ENCODE measurements at places on chromosomes 4 and X. TPM values are rescaled to one million over a fixed set of nuclear protein-coding genes. Genes with fewer than 3 reads are reported as not detected.

GRCh38 chr4:56995525-56995924, 16.8 kb downstream of the POLR2B start:
- no peak for DNase-seq

DNA sequence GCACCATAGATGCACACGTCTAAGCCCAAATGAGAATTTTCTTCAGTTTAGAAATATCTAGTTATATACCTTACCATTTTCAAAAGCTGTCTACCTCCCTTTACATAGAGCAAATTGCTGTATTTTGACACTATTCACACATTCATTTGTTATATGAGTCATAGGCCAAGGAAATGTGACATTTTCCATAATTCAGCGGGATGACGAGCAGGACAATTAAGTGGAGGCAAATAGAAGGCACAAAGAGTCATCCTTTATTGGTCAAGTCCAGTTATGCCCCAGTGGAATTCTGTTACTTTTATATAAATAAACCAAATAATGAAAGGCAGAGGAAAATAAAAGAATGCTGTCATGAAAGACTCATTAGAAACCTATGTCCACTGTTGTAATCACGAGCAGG, 27.9 kb downstream of the FGF13 start:
- no peak for DNase-seq

GRCh38 chrX:44580466-44580865, 37.8 kb upstream of the FUNDC1 start:
- DNase-seq, result peak; percentile 54

GRCh38 chr4:26213317-26213716, 107.5 kb upstream of the RBPJ start:
- DNase-seq, result no peak

- DNase-seq, result no peak
These were observed 98.4 kb upstream of the TENM3 start for GRCh38 chr4:182144626-182145333.

DNA sequence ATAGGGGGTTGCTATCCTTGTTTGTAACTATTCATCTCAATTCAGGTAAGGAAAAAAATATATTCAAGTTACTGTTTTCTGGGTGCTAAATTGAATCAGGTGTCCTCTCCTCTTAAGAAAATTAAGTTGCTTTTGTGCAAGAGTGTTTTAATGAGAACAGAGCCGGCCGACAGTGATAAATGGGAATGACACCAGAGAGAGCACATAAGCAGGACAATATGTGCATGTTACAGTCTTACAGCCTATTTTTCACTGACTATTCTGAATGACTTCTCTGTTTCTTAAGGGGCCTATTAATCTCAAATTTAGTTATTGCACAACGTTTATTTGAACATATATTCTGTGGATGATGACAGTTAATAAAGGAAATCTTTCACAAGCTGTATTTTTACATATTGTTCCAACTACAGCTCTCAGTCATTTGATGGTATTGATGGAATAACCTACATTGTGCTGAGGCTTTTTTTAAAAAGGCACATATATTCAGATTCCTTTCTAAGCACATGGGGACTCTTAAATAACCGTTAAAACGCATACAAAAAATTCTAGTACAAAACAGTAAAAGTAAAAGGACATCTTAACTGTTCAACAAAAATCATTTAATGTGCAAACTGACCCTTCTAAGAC, 68.4 kb downstream of the SLC10A7 start:
- DNase-seq, result no peak

The NKX3-2 gene
- not detected for total RNA-seq
